Activated CD8-positive, alpha-beta T cell treated with anti-CD3 and anti-CD28 coated beads for 36 hours (primary cell): ENCODE measurements at places on chromosomes 2 and 18. TPM values are rescaled to one million over a fixed set of nuclear protein-coding genes. Genes with fewer than 3 reads are reported as not detected.

Gene PSTPIP2
- total RNA-seq = 17.8 TPM

Gene DUSP19
- 2.3 TPM for total RNA-seq

Gene GAREM1
- not detected for total RNA-seq

Gene MAB21L4
- not detected for total RNA-seq

Gene MPPE1
- total RNA-seq = 21.7 TPM

Gene BOLL
- not detected for total RNA-seq

Gene AGXT
- not detected for total RNA-seq

Gene SPC25
- 35.6 TPM for total RNA-seq

Gene BIRC6
- 69.6 TPM for total RNA-seq

Gene PASK
- 71.3 TPM for total RNA-seq

Gene SLC4A1AP
- 19.1 TPM for total RNA-seq

Gene SDC1
- 0.14 TPM for total RNA-seq

Gene AKAIN1
- not detected for total RNA-seq

Gene MC2R
- total RNA-seq = not detected

Gene CD8A
- total RNA-seq = 419 TPM

Gene EIF5B
- total RNA-seq = 75.3 TPM

Gene PTPRM
- 3.0 TPM for total RNA-seq

Gene TMEM185B
- 16.7 TPM for total RNA-seq

Gene MALL
- not detected for total RNA-seq

Gene ANKRD62
- not detected for total RNA-seq

Gene AGFG1
- 117 TPM for total RNA-seq

- DNase-seq = peak; percentile 40
Measured at GRCh38 chr2:25586726-25587144, 86.6 kb downstream of the DTNB start.

GRCh38 chr2:47686018-47686417, 96.9 kb upstream of the MSH6 start:
- DNase-seq = no peak

- DNase-seq = no peak
Measured at GRCh38 chr2:9029721-9030120, 26.2 kb upstream of the MBOAT2 start.

- no peak for DNase-seq
Measured at GRCh38 chr18:7953095-7953958, 386.2 kb downstream of the PTPRM start.

DNA sequence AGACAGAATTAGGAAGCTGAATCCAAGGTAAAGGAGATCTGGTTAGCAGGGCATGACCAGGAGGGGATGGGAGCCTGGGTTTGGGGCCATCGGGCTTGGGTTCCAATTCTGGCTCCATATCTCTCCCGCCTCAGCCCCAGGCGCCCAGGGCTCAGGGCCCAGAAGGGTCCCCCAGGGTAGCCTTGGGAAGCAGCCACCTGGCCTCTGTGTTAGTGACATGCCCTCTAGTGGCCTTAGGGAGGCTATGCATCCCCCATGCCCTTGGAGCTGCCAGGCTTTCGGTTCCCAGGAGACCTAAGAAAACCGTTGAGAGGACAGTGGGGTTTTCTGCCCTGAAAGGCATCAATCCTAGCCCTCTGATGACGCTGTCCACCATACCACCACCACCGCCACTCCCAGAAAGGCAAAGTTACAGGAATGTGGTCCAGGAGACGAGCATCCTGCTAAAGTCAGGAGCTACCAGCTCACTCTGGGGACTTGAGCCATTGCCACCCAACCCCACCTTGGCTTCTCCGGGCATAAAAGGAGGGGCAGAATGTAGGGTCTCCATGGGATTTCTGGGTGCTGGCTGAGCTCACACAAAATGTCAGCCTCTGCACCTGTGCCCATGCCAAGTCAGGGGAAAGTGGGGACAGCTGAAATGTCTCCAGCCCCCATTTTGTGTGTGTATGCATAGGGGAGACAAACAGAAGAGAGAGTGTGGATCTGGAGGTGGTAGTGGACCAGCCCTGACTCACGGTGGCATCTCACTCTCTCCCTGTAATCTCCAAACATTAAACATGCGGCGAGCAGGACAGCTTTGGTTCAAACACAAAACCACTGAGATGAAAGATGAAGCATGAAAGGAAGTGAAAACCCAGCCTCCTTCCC, 56.5 kb downstream of the EMX1 start:
- DNase-seq = peak; percentile 58

DNA sequence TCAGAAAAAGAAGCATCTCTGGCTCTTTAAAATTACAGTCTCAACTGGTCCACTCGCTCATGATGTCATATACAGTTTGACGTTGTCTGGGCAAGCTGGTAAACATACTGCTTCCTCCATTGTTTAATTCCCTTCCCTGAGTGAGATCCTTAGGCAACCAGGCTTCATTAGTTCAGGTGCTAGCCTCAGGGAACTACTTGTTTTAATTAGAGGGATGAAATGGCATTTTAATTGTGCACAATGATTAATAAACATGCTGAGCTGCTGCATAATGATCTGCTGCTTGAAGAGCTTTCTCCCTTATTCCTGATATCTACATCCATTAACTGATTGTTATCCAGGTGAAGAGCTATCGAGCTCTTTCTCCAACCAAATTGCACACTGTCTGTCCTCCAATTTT, 195.6 kb upstream of the ETAA1 start:
- no peak for DNase-seq

DNA sequence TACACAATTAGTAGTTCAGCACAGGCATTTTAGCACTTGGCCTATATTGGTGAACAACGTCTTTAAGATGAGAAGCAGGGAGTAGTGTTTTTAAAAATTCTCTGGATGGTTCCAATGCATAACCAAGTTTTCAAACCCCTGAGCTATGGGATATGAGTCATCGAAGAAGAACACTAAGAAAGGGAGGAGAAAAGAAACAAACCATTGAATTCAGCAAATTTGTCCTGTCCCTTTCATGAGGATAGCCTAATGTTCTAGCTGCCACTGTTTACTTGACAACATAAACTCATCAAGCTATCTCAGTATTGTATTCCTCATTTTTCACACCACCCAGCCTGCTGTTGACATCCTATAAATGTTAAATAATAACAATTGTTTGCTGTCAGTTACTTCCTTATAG, 158.0 kb downstream of the BARD1 start:
- DNase-seq = no peak

- DNase-seq = no peak
Measured at GRCh38 chr2:128644718-128645256, 326.1 kb upstream of the HS6ST1 start.

DNA sequence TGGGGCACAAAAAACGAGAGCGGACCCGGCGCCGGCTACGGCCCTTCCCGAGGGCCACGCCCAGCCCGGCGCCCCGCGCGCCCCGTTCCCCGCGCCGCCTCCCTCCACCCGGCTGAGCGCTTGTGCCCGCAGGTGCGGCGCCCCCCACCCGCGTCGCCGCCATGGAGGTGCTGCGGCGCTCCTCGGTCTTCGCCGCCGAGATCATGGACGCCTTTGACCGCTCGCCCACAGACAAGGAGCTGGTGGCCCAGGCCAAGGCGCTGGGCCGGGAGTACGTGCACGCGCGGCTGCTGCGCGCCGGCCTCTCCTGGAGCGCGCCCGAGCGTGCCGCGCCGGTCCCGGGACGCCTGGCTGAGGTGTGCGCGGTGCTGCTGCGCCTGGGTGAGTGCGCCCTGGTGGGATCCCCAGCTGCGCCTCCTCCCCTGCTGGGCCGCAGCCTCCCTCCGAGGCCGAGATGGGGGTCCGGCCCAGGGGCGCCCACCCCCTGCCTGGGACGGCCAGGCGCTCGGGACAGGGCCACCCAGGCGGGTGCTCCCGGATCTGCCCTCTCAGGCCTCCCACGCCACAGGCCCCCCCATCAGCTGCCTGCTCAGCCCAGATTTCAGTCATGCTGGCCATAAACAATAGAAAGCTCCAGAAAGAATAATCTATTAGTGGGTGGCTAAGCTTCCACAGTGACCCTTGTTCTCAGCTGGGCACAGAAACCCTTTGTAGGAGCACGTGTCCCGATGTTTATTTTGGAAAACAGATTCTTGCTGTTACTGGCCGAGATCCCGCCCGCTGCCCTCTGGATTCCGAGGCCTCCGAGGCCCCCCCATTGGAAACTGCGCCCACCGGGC, 997 bp downstream of the BOK start:
- DNase-seq = no peak

- peak; percentile 1 for DNase-seq
Measured at GRCh38 chr2:218244204-218244603, 16.6 kb upstream of the GPBAR1 start.

DNA sequence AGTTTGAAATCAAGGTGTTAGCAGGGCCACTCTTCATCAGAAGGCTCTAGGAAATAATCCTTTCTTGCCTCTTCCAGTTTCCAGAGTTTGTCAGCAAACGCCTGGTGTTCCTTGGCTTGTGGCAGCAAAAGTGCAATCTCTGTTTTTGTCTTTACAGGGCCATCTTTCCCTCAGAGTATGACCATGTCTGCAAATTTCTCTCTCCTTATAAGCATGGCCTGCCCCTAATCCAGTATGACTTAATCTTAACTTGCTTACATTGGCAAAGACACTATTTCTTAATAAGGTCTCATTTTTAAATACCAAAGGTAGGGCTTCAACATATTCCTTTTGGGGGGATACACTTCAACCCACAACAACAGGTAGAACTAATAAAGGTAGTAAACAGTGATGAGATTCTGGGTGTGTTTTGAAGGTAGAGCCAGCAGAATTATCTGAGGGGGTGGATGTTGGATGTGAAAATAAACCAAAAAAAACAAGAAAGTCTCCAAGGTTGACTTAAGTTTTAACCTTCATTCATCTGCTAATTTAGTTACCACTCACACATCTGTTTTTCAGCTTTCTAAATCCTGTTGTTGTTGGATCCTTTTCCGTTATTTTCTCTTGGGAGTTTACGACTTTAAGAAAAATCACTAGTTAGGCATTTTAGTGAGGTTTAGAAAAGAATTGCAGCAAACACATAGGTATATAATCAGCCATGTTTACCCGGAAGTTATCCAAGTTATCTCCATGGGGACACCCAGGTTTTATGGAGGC, 234.4 kb upstream of the FIGN start:
- DNase-seq = no peak

GRCh38 chr2:28451793-28452533, 43.9 kb upstream of the PLB1 start:
- no peak for DNase-seq

GRCh38 chr2:200319548-200320337, 13.2 kb downstream of the SPATS2L start:
- no peak for DNase-seq

DNA sequence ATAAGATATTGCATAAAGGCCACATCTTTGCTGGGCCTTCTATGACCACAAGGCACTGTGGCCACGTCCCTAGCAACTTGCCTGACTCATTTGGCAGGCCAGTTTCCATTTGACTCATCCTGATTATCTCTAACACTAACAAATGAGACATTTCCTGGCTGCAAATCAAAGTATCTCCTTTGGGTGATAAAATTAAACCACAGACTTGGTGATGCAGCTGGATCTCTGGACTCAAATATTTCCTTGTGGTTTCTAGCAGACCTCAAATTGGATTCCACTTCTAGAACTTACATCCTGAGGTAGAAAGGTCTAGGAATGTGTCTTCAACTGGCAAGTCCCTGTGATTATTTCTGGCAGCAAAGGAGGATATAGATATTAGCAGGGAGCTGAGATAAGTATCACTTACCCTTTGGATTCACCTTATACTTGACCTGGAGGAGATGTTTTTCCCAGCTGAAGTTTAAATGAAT, 167.9 kb upstream of the NXPH2 start:
- no peak for DNase-seq

GRCh38 chr2:3737128-3737527, 33.8 kb downstream of the DCDC2C start:
- no peak for DNase-seq

DNA sequence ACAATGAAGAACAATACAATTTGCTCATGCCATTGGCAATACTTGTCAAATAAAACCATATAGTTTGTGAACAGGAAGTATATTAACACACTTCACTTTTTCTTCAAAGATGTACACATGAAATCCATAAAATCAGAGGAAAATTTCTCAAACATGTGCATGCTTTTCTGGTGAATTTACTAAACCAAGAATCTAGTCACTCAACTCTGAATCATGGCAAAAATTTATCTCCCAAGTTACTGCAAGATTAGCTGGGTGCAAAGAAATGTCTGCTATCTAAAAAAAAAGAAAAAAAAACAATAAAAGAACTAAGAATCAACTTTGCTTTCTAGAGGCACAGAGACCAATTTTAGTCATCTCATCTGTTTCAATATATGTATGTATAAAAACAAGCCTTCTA, 419.2 kb downstream of the NR4A2 start:
- no peak for DNase-seq

GRCh38 chr18:9914584-9915290, 921 bp downstream of the VAPA start:
- DNase-seq = peak; percentile 86

DNA sequence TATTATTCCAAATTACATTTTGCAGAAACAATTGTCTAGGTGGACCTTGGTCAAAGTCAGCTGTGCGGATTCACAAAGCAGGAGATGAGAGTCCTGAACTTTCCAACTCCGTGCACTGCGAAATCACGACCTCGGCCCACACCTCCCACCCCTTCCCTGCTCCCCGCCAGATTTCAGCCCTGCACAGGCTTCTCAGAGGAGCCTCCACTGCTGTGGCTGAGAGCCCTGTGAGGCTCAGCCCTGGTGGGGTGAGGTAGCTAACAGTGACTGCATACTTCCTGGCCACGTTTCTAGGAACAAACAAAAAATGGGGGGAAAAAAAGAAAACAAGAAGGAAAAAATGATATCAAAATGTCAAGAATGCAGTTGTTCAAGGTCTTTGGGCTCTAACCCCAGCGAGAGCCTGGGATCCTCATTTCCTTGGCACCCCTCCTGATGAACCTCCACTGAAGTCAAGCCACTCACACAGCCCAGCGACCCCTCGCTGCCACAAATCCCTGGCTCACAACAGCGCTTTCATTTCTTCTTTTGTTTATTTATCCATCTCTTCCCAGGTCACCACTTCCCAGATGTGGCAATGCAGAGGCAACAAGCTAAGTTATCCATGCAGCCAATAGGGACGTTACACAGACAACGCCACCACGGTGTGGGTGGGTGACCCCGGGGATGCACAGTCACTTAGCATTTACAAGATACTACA, 729.7 kb upstream of the ID2 start:
- no peak for DNase-seq

DNA sequence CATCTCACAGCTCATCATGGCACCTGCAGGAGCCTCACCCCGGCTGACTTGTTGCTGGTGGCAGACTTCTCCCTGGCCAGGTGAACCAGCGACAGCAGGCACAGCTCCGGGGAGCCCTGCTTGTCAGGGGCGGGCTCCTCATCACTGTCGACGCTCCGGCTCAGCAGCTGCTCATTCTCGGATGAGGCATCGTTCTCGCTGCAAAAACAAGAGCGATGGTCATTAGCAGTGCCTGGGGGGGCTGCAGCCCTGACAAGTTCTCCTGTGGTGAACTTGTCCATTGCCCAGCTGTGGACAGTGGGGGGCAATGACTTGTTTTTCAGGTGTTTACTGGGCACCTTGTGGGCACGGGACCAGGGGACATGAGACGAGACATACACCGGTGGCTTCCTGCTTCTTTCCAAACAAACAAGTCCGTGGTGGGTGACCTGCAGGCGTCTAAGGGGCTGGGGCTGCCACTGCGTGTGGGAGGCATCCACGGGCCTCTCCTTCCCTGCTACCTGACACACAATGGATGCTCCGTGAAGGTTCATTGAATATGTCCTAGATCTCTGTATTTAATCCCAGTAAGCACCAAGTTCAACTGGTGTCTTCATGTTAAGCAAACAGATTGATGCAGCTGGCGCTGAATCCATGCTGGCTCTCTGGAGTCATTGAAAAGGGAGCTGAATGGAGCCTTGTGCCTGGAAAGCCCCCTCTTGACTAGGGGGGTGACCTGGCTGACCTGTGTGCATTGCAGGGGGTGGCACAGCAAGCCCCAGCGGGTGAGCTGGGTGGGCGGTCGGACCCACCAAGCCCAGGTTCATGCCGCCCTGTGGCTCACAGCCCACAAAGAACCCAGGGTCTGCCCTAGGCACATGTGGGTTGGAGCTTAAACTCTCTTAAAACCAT, 81.0 kb downstream of the EDAR start:
- DNase-seq = no peak
